Suppressor macrophage (primary cell): ENCODE measurements at places on chromosomes 16 and 17.
A peak's percentile ranks its signal among the peaks of the same experiment; 100 is the strongest.

DNA sequence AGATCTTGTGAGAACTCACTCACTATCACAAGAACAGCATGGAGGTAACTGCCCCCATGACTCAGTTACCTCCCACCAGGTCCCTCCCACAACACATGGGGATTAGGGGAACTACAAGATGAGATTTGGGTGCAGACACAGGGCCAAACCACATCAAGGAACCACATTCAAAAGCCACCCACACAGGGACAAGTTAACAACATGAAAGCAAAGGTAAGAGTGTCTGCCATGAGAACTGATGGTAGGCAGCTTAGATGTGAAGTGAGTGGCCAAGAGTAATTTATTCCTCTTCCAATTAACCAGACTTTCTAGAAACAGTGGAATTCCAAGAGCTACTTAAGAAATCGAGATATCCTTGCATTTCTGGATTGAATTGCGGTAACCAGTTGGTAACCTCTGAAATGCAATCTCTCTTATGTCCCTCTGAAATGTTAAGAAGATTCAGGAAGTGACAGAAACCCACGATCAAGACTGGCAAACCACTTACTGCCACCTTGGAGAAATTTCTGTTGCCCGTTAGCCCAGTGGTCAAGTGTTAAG, 167.4 kb upstream of the CACNG5 start:
- peak; percentile 80 for DNase-seq

DNA sequence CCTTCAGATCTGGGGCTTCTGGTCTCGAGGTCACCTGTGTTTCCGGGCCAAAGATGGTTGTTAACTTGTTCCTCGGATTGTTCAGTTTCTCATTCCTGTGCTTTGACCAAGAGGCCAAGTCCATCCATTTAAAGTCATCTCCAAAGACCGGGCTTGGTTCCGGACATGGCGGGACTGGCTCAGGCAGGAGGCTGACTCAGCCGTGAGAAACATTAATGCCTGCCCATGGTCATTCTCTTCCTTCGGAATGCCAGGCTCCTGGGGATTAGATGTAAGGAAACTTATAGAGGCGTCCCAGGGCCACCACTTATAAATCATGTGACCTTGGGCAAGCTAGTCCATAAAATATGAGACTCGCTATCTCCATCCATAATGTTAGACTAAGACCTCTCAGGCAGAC, 13.6 kb upstream of the NKD1 start:
- no peak for DNase-seq

- no peak for DNase-seq
Observed at GRCh38 chr16:31010585-31011325, at the start of gene STX1B. Gene STX1B, minus strand, starts transcription at chr16:31010638. Its CDS starts 242 bp downstream, at chr16:31010396.

DNA sequence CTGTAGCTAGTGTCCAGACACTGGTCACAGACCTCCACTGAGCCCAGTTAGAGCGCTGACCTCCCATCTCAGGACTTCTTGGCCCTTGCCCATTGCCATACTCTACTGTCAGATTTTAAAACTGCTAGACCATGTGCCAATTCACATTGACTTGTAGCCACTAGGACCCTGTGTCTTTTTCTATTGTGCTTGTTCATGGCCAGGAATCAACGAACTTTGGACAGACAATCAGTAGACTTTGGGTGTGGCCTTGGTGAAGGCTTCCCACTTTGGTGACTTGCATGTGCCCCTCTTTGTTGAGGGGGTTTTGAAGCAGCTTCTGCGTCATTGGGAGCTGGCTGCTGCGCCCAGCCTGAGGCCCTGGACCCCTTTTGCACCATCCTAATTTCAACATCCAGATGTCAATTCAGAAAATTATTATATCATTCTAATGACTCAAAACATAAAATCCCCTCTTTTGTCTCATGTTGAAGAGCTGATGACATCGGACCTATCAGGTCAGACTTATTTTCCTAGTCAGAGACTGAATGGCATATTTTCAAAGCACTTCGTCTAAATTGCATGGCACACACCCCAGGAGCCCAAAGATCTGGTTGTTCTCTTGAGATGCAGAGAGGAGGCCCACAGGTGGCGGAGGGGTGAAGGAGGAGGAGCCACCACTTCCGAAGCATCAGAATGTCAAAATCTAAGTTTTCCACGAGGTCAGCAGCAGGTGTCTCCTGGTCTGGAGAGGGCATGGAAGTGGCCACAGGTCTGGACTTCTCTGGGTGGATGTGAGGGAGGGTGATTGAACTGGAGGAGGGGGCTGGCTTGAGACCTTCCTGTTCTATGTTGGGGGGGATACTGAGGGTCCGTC, 93.4 kb upstream of the CBX4 start:
- no peak for DNase-seq

DNA sequence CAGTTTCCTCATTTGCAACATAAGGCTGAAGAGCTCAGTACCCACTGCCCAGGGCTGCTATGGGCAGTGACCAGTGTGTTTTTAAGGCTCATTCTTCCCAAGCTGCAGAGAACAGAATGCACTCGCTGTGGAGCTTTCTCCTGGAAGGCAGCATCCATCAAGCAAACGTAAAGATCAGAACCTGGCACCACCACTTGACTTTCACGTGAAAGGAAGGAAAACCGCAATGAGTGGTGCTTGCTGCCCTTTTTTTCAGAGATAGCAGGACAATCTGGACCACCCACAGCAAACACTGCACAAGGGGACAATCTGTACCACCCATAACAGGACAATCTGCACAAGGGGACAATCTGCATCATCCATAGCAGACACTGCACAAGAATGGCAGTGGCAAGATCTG, 11.2 kb downstream of the CSNK1D start:
- no peak for DNase-seq

DNA sequence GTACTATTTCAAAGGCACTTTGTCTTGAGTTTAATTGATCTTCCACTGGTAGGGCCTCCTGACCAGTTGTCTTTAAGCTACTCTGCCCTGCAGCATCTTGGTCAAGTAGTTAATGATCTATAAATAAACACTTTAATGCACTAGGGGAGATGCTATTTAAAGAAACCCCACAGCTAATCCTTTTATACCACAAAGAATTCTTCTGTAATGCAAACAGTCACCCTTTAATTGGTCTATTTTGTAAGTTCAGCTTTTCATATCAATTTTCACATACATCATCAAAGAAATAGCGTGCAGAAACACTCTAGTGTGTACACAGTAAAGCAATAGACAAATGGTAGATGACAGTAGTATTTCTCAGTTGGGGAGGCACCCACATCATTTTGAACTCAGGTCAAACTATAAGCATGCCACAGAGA, 70.3 kb downstream of the PMP22 start:
- DNase-seq, result no peak

DNA sequence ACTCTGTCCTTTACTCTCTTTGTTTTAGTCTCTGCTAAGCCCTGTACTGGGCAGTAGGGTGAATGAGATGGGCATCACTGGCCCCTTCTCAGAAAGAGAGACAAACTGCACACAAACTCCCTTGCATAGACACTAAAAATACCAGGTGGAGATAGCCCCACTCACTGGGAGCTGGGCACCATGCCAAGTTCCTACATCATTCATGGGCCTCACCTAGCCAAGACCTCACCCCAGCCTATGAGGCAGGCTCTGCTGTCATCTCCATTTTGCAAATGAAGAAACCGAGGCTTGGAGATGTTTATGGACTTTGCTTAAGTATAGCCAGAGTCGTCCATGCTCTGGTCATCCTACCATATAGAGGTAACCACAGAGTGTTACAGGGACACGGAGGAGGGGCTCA, 499.8 kb upstream of the CDH11 start:
- no peak for DNase-seq

DNA sequence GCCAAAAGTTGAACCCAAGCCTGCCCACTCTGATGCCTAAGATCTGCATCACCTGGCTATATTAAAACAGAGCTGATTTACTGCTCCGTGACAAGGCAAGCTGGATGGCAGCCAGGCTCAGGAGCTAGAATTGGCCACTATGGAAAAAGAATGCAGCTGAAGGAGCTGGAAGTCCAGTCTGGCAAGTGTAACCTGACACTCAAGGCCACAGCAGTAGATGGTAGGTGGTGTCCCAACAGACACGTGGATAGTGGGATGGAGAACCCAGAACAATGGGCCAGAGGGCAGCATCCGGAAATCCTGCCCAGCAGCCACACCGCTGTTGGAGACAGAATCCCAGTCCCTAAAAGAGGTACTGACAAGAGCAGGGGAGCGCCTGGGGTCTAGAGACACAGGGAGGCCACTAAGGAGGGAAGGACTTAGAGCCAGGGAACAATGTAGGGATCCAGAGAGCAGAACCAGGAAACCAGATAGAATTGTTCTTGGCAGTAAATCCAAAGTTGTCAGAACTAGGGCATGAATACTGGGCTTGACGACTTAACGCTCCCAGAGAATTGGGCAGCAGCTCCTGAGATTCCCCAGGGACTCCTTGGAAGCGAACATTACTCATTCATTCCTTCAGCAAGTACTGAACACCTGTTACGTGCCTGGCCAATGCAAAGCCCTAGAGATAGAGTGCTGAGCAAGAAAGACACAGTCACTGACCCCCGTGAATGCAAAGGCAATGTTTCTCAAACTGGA, 85.7 kb downstream of the CDYL2 start:
- DNase-seq, result no peak

DNA sequence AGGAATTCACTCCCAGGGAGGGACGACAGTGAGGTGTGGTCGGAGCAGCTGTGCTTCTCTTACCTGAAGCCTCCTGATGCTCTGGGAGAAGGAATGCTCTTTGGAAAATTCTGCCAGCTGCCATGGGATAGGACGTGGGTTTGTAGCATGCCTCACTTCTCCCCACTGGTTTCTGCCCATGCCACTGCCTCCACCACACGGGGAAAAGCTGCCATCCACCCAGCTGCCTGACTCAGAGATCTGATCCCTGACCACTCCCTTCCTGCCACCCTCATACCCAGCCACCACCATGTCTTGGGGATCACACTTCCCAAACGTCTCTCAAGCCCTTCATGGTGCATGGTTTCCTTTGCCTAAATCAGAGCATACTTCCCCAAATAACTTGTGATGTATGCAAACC, 80.0 kb downstream of the CPPED1 start:
- DNase-seq, result peak; percentile 28

- DNase-seq, result no peak
Observed at GRCh38 chr16:56930486-56931270, 1.3 kb upstream of the HERPUD1 start.
